Prostate gland (tissue), 2 donors: ENCODE measurements at places on chromosomes 2 and 18.

GRCh38 chr2:215878476-215879063, 134.8 kb downstream of the MREG start:
- no peak for DNase-seq

DNA sequence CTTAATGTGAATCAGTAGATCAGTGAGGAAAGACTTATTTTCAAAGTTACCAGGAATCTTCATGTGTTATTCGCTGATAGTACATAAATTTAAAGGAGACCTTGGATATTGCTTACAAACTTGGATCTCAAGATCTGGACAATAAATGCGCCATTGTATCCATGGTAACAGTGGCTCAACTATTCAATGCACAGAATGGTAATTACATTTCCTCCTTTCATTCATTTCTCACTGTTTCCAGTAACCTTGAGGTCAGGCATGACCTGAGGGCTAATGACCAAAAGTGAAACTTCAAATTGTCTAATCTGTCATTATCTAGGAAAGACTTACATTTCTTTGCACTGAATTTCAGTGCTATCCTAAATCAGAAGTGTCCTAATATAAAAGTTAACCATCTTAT, 8.1 kb downstream of the LRP2 start:
- no peak for DNase-seq

DNA sequence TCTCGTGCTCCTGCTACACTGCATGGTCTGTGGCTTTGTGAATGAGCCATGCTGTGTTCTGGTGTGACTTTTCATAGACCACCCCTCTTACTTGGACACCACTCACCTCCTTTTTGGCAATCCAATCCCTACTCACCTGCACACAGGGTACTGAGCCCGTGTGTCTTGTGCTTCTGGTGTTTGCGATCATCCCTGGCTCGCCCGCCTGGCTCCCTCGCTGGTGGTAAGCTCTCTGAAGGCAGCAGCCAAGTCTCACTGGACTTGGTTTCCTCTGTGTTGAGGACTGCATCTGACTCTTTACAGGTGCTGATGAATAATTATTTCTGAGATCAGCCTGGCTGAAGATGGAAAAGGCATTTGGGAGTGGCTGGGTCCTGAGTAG, 276.8 kb downstream of the TSN start:
- no peak for DNase-seq

DNA sequence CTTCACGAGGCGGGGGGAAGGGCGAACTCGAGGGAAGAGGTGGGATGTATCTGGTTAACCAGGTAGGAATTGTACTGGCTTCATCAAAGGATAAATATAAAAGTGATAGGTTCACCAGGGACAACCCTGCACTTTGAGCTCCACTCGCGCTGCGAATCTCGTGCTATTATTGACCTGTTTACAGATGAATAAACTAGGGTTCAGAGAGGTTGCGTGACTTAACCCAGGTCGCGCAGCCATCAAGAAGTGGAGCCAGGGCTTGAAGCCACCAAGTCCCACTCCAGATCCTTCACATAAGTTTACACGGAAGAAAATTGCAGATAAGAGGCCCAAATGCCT, 1.4 kb upstream of the CYP1B1 start:
- no peak for DNase-seq

GRCh38 chr2:26556309-26557243, 78.7 kb upstream of the OTOF start:
- DNase-seq = no peak

GRCh38 chr2:49236316-49236715, 82.0 kb upstream of the FSHR start:
- no peak for DNase-seq

DNA sequence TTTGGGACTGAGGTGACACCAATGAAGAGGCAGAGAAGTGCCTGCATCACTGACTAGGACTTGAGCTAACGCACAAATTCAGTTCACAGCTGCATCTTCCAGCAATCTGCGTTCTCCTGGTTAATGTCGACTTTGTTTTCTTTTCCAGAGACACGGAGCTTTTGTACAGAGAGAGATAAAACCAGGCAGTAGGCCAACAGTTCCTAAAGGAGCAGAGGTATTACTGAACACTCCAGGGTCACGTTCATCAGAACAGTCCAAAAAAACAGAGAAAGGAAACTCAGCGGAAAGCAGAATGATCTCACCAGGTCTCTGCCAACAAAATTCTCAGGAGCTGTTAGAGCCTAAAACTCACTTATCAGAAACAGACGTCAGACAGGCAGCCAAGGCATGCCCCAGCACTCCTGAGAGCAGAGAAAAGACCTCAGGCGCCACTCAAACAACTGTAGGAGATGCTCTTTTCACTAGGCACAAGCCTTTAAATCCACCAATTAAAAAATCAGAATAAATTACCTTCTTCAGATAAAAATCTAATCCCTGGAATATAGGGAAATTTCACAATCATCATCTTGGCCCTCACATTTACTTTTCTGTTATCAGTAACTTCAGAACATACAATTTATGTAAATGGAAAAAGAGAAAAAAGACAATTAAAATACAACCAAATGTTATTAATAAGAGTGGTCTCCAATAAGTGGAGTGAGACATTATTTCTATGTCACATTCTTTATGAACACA, 95.9 kb upstream of the SPTBN1 start:
- no peak for DNase-seq

DNA sequence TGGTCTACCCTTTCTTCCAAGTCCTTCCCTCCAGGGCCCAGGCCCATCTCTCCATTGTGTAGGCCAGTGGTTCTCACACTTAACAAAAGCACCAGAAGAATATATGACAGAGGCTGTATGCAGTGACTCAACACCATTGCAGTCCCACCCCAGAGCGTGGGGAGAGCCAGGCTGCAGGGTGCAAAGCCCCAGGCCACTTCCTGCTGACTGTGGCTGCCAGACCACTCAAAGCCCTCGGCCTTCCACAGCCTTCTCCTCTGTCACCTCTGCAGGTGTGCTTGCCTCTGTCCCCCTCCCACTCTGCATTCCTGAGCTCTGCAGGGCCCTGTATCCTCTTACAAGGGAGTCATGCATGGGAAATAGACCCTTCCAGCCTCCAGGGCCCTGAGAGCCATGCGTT, 40.4 kb upstream of the ARHGEF4 start:
- DNase-seq = no peak

DNA sequence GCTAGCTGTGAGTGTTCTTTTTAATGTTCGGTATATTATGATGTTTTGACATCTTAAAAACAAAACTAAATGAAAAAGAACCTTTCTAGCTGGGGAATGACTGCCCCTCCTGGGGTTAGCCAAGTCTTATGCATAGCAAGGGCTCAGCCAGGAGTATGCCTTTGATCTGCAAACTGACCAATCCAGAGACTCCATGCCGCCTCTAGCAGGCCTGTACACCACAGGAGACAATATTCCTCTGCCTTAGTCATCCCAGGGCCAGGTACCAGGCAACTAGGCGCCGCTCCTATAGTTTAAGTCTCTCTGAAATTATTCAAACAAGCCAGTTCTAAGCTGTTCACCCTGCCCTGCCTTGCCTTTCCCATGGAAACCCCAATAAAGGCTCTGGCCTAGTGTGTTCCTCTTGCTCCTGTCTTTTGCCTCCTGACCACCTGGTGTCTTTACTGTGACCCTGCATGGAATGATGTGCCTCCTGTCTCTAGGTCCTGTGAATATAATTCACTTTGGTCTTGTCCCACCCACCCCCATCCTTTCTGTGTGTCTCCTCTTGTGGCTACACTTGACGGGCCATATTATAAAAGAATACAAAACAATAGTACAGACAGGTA, 52.0 kb upstream of the CHN1 start:
- no peak for DNase-seq

- DNase-seq = no peak
Observed at GRCh38 chr2:96514521-96514920, 9.4 kb upstream of the NEURL3 start.

DNA sequence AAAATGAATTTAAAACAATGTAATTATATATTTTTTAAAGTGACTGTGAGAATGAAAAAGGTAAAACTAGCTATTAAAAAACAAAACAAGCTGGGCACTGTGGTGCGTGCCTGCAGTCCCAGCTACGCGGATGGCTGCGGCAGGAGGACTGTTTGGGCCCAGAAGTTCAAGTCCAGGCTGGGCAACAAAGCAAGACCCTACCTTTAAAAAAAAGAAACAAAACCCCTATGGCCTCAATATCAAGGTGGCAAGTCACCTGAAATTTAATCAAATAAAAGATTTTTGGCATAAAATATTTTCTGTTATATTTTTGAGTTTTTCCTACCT, 46.9 kb upstream of the STRN start:
- DNase-seq = no peak

DNA sequence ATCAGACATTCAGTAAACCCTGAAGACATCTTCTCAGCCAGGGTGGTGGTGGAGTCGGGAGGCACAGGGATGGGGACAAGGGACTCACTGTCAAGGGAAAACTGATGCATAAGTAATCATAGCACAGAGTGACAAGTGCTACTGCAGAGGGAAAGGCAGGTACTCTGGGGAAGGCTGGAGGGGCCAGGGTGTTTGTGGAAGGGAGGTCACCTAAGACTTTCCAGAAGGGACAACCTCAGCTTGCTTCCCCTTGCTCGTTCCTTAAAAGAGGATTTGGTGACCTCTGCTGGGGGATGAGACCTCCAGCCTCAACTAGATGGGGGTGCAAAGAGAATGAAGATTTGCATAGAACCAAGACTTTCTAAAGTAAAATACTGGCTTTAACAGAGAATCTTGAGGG, 99.5 kb downstream of the SLC4A3 start:
- DNase-seq = no peak

GRCh38 chr2:19358242-19359020, at the start of gene OSR1:
Gene OSR1 (minus strand): TSS chr2:19358623. CDS start chr2:19353805, 4,818 bp downstream.
- peak; percentile 49 for DNase-seq

DNA sequence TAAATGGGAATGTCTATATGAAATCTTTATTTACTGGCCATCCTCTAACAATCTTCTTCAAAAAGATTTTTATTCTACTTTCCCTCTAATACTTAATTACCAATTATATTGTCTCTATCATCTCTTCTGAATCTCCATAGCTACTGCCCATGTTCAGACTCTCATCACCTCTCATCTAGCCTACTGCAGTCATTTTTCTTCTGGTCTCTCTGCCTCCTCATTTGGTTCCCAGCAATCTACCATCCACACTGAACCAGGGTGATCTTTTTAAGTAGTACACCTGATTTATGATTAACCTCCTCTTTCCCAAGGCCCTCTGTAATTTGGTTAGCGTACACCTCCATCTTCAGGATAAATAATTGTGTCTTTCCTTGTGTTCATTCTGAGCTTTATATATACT, 57.6 kb downstream of the NCKAP1 start:
- no peak for DNase-seq

DNA sequence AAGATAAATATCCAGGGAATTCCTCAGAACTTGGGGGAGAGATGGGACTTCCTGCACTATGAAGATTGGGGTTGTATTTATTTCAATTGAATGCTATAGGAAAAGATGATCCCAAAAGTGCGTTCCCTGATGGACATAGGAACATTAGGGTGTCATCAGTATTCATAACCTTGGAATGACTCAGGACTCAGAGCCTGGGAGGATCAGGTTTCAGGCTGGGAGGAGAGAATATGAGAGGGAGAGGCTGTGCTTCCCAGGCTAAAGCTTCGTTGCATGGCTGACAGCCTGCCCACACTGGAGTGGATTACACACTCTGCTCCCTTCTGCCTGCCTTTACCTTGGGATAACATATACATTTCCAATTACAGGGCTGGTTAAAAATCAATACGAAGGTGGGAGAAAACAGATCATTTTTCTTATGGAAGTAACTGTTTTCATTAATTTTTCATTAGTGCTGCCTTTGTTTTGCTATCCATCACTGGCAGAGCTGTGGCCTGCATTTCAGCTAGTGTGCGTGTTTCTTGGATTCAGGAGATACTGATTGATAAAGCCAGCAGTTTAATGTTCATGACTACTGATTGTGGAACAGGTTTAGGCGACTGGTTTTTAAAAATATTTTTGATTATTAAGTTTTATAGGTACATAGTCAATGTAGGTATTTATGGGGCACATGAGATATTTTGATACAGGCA, 118.7 kb downstream of the KCTD1 start:
- DNase-seq = no peak

- DNase-seq = no peak
Observed at GRCh38 chr2:120677221-120677620, 58.4 kb upstream of the GLI2 start.

DNA sequence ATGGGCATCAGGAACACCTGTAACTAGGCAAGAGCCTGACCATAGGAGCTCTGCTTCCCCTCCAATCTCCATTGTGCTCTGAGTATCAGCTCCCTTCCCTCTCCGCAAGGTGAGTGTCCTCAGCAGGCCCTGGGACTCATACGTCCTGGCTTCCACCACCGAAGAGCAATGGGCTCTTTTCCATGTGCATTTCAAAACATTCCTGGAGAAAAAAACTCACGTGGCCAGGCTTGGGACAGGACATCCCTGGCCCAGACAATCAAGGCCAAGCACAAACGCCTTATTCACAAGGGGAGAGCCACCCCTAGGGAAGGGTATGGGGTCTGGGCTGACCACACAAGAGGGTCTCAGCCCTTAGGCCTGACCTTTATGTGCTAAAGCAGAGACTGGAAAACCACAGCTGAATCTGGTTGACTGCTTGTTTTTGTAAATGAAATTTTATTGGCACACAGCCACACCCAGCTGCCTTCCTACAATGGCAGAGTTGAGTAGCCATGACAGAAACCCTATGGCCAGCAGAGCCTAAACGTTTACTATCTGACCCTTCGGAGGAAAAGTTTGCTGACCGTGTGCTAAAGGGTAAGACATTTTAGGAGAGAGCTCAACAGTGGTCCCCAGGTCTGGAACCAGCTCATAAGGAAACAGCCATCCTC, 175.7 kb upstream of the ARL4C start:
- DNase-seq = no peak

DNA sequence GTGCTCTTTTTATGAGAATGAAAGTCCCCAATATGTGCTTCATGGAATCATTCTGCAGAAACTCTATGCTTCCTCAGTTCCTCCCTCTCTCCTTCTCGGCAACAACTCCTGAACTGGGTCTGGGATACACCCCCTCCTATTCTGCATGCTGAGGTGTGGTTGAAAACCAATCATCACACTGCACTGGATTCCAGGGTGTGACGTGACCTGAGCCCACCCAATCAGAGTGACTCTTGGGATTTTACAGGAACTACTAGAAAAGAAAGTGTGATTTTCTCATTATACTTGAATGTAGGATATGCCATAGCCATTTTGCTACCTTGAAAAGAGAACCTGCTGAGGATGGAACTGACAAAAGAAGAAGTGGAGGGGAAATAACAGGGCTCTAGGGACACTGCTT, 36.3 kb downstream of the ACVR1 start:
- DNase-seq = no peak

GRCh38 chr18:8020132-8020846, 453.2 kb downstream of the PTPRM start:
- no peak for DNase-seq

GRCh38 chr2:10909050-10909995, 2.4 kb upstream of the KCNF1 start:
- DNase-seq = no peak

DNA sequence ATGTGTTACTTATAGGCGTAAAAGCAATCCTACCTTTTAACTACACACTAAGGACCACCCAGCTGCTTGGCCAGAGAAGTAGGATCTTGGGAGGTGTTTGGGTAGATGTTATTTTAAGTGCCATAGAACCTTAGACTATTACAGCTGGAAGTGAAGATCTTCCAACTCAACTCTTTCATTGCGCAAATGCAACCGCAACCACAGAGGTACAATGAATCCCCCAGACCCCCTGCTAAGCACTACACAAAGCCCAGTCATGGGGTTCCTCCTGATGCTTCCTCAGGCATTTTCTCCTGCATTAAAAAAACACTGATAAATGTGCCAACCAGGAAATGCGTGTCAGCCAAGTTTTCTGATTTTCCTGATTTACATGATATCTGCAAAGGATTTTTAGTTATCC, 246.0 kb downstream of the LRRTM1 start:
- DNase-seq = no peak
